G401 (cell line): ENCODE measurements at places on chromosomes 5 and 9. TPM values are rescaled to one million over a fixed set of nuclear protein-coding genes. Genes with fewer than 3 reads are reported as not detected.
A peak's percentile ranks its signal among the peaks of the same experiment; 100 is the strongest.

The EDIL3 gene
- not detected in 2 replicates for total RNA-seq

The FOXD4L4 gene
- 0.12 TPM in 1 of 2 replicates, not detected in the other for total RNA-seq

DNA sequence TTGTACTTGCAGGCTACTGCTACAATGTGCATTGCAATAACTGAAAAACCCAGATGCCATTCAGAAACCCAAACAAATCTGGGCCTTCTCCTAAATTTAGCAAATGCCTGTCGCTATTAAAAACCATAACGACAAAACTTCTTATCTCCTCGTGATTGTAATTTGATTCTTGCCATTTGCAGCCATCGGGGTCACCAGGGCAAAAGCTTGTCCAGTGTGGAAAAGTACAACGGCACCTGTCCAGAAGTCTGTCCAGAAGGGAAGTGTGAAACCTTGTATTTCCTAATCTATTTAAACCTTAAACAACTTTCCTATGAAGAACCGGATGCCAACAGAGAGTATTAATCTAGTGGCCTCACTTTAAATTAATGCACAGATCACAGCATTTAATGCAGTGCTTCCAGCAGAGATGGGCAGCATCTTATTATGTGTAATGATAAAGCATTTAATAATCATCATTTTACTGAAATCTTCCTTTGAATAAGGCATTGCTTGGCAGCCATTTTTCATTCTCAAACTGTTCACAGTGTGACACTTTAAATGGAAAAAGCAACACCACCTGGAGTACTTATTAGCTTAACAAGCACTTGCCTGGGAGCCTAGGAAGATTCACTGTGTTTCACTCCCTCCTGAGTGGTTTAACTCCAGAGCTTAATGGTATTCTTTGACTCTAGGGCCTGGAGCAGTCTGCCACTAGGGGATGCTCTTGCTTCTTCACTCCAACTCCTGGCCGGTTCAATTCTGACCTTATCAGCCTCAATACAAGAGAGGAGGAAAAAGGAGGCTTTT is 4.9 kb upstream of the C7 start:
- DNase-seq, result peak; percentile 79

DNA sequence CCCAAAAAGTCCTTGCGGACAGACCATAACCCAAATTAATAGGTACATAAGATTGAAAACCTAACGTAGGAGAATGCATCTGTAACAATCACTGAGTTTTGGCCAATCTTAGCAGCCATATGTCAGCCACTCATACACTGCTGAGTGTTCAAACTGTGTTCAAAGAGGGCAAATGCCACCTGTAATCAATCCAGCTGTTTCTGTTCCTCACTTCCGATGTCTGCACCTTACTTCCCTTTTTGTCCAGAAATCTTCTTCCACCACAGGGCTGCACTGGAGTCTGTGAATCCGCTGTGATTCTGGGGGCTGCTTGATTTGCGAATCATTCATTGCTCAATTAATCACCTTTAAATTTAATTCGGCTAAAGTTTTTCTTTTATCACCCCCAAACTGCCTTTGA is 263.9 kb downstream of the ICE1 start:
- no peak for DNase-seq

GRCh38 chr5:58346041-58346440 is 113.8 kb downstream of the PLK2 start:
- no peak for DNase-seq

- DNase-seq, result peak; percentile 81
These were observed 4.1 kb upstream of the DNAJB5 start for GRCh38 chr9:34985311-34985899.

- DNase-seq, result no peak
These were observed 40.0 kb downstream of the NACC2 start for GRCh38 chr9:136054798-136055714.

DNA sequence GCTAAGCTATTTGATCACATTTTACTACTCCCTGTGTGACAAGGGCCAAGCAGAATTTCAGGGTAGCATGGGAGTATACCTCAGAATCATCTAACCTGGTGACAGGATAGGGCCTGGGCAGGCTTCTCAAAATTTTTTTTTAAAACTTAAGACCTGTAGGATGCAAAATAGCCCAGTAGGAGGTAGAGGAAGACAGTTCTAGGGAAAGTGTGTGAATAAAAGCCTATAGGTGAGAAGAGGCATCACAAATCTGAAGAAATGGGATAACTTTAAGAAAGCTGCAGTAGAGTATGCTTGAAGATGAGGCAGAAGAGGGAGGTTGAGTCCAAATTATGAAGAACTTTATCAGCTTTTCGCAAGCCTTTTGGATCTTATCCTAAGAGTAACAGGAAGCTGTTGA is 32.3 kb downstream of the CNTRL start:
- DNase-seq, result no peak

DNA sequence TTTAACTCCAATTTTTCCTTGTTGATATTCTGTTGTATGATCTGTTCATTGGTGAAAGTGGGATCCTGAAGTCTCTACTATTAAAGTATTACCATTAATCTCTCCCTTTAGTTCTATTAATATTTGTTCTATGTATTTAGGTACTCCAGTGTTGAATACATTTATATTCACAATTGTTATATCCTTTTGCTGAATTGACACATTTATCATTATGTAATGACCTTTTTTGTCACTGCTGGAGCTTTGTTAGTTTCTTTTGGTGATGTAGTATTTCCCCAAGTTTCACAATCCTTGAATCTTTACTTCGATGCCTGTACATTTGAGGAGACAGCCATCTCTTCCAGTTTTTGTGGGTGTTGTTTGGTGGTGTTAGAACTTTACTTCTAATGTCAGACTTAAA is 53.7 kb upstream of the PPP3R2 start:
- no peak for DNase-seq

The FOXD4L3 gene
- total RNA-seq, result not detected in 2 replicates

GRCh38 chr5:14928661-14929060 is 57.1 kb upstream of the ANKH start:
- DNase-seq, result no peak

- DNase-seq, result no peak
These were observed 450.5 kb downstream of the AGTPBP1 start for GRCh38 chr9:85291266-85291665.

GRCh38 chr5:35884191-35884769 is 27.6 kb downstream of the IL7R start:
- no peak for DNase-seq

DNA sequence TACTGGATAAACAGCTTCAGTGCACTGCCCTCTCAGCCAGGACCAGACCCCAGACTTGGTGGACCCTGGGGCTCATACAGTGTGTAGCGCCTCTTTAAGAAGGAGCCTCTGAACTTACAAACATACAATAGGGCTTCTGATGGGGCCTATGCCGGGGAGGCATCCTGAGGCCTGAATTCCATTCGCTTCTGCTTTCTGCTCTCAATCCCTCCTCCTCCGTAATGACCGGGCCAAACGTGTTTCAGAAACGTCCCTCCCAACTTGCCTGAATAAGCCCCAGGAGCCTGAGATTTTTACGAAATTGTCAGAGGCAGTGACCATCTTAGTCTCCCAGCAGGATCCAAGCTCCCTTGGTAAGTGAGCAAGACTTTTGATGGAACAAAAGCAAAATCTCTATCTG is 128.1 kb upstream of the BOD1 start:
- DNase-seq, result no peak

GRCh38 chr9:134453776-134454475 is 127.7 kb downstream of the RXRA start:
- no peak for DNase-seq

- DNase-seq, result no peak
These were observed 37.3 kb upstream of the FBP1 start for GRCh38 chr9:94676446-94677131.

DNA sequence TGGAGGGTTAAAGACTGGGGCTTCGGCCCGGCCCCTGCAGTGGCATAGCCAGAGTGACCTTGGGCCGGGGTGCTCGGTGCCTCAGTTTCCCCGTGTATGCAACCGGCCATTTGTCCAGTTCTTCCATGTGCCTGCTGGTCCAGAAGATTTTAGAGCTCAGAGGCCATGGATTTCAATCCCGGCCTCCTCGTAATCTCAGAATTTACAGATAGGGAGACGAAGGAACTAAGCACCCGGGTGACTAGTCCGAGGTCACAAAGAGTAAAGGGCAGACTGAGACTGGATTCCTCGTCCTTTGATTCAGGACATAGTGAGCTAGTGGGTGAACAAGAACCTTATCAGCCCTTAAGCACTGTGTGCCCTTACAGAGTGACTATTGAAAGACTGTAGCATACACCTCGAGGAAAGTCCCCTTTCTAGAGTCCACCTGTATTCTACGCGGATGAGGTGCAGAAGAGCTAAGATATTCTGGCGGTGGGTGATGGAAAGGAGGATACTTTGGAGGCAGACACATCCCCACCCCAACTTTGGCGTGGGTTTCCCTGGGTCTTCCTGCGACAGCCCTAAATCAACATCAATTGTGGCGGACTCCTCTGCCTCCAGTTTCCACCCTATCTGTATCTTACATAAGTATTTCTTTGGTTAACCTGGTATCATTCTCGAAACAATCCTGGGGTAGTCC is 597 bp downstream of the SLC31A1 start:
- no peak for DNase-seq

The PDE6A gene
- total RNA-seq, result not detected in 2 replicates

The FER gene
- 5.4 and 14.6 TPM in 2 replicates for total RNA-seq
